ENCODE measurements at places on chromosomes 5 and 9.

DNA sequence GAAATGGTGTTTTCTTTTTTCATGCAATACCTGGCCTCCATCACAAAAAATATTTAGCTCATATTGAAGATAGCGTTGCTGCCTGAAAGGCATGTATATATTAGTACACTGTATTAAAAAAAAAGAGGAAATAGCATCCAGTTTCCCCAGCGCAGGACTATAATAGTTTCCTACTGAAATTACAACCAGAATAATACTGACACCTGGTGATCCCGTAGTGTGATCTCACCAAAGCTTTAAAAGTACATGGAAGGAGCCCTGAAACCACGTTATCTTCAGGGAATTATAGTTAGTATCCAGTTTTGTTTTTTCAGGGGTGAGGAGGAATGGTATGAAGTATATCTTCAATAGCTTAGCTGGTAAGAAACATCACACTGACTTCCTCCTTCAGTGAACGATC lies 264.9 kb downstream of the CD180 start:
- no peak for DNase-seq

DNA sequence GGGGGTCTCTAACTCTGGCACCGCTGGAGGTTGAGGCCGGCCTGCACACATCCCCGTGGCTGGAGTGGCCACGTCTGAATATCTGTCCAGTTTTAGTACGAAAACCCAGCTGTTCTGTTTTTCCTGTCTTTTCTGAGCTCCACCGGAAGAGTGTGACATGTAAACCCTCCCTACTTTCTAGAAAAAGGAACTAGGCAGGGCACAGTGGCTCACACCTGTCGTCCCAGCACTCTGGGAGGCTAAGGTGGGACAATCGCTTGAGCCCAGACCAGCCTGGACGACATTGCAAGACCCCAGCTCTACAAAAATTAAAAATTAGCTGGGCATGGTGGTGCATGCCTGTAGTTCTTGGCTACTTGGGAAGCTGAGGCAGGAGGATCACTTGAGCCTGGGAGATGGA lies 8.2 kb upstream of the PHYKPL start:
- DNase-seq, result no peak

DNA sequence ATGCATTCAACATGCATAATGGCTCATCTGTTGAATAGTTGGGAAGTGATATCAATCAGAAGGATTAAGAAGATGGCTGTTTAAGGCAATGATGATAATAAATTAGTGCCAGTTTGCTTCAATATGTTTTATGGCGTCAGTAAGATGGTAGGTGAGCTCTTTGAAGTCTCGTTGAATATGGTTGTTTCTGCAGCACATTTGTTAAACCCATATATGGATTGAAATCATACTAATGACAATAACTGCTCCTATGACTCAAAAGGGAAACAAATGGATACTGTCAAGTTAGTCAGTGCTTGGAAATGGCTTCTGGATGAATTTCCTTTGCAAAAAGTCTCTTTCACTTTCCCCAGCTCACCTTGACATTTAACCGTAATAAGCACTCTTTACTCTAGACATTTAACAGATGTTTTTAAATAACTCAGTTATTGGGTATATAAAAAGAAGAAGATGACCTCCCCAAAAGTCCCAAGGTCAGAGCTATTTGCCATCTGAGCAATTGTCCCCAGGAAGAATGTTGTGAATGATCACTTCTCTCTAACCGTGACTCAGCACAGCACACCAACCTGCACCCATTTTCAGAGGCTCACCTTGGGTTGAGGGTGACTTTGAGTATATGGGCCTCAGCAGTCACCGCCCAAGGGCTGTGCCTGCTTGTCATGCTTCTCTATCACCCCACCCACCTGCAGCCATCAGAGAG lies 133.4 kb downstream of the GRIA1 start:
- DNase-seq, result no peak

DNA sequence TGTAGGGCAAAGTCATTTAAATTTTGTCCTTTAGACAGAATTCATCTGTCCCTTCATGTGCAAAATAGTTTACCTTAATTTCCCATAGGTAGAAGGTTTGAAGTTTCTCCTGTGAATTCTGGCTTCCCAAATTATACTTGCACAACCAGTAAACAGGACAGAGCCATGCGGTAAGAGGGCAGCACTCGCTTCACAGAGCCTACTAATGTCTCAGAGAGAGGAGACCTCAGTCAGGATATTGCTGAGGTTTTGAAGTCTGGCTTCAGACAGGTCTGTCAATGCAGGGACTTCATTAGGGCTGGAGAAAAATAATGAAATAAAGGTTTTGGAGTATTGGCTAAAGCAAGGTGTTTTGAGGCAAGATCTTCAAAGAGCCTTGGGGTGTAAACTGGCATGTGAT lies 91.4 kb downstream of the ANXA1 start:
- DNase-seq, result no peak

- peak; percentile 3 for DNase-seq
Measured at GRCh38 chr9:33101104-33101951, 24.9 kb upstream of the SMU1 start.

GRCh38 chr5:172170251-172170701 lies 17.7 kb downstream of the STK10 start:
- DNase-seq, result no peak

- DNase-seq, result no peak
Measured at GRCh38 chr9:104842698-104843097, 78.8 kb downstream of the NIPSNAP3B start.

DNA sequence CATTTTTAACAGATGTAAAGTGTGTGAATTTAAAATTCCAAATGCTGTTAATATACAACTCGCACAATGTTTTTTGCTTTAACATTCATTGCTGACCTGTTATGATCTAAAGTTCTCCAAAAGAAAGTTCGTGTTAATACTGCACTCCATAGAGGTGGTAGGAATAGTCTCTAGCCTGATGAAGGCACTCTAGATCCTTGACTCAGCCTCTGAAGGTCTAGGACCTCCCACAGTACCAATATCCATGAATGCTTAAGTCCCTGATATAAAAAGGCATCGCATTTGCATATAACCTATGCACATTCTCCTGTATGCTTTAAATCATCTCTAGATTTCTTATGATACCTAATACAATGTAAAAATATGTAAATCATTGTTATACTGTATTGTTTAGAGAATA lies 213.6 kb downstream of the EFNA5 start:
- DNase-seq, result no peak

DNA sequence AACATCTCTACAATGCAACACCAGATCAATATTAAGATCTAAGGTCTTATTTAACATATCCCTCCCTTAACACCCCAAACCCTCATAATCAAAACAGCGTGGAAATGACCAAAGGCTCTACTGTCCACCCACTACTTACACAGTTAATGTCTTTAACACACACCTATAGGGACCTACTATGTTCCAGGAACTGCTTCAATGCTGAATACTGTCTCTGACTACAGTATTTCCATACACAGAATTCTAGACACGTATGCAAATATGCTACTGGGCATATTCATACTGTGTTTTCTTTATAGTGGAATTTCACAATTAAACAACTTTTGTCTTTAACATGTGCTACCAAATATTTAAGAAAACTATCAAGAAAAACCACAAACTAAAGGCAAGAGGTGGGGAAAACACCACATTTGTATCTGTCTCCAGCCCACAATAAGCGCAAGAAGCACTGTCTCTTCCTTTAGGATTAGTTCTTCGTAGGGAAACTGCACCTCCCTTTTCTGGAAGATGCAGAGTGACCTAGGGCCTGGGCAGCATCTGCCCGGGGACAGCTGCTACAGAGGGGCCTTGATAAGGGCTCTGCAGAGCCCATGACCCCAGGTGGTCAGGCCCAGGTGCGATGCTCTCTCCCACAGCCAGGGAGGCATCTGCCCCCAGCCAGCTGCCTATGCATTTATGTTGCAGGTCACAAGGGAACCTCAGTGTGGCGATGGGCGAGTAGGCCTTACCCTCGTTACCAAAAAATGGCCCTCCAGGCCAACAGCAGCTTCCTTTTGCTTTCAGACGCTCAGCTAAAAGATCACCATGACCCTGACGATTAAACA lies 55.2 kb downstream of the PSMB7 start:
- no peak for DNase-seq

- peak; percentile 20 for DNase-seq
Measured at GRCh38 chr5:119435436-119436132, 16.7 kb upstream of the HSD17B4 start.

GRCh38 chr9:107465467-107466451 lies 23.8 kb downstream of the KLF4 start:
- DNase-seq, result no peak

DNA sequence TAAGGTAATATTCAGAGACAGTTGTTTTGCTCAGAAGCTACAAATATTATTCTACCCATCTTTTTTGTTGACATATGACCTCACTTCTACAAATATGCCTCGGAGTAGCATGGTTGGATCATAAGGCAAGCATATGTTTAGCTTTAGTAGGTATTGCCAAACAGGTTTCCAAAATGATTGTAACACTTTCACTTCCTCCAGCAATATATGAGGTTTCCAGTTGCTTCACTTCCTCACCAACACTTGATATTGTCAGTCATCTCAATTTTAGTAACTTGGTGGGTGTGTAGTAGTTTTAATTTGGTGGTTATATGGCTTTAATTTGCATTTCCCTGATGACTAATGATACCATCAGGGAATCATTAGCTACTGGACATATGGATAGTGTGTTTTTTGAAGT lies 46.7 kb downstream of the TNFSF8 start:
- DNase-seq, result no peak

DNA sequence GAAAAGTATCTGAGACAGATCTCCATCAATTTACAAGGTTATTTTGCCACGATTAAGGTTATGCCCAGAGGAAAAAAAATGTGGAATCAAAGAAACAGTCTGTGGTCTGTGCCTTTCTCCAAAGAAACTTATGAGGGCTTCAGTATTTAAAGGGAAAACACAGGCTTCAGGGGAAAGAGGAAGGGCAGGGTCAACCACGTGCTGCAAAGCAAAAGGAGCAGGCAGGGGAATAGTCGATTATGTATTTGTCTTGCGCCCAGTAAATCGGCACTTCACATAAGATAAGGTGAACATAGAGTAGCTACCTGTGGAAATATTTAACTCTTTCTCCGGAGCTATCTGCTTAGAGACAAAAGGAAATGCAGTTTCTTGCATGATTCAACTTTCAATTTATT lies 343.7 kb downstream of the RAB3C start:
- DNase-seq, result no peak

DNA sequence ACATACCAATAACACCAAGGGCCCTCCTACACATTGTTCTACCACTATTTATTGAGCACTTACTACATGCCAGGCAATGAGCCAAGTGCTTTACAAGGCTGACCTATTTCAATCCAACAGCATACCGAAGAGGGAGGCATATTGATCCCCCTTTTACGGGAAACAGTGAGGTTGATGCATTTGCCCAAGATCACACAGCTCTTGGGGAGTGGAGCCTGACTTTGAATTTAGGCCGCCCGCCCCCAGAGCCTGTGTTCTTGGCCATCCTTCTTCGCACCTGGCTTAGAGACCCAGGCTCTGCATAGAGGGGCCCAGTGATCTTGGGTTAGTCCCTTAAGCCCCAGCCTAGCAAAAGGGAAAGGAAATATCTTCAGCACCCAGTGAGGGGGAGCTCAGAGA lies 158.1 kb upstream of the IER5L start:
- DNase-seq, result no peak

DNA sequence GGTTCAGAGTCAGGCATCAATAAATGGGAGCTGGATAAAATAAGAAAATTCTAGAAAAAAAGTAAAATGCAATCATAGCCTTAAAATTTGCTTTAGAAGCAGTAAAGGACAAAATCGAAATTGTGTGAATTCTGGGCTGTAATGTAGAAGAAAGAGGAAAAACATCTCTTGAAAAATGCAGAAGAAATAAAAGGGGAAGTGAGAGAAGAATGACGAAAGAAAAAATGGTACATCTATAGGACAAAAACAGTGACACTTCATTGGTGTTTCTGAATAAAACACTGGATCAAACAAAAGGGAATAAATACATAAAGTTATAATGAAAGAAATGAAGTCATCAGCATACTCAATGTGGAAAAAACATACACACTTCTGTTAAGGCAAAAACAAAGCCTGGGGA lies 642.3 kb downstream of the ACTL7B start:
- DNase-seq, result no peak

GRCh38 chr5:89351222-89351621 lies 468.2 kb upstream of the MEF2C start:
- DNase-seq, result no peak

DNA sequence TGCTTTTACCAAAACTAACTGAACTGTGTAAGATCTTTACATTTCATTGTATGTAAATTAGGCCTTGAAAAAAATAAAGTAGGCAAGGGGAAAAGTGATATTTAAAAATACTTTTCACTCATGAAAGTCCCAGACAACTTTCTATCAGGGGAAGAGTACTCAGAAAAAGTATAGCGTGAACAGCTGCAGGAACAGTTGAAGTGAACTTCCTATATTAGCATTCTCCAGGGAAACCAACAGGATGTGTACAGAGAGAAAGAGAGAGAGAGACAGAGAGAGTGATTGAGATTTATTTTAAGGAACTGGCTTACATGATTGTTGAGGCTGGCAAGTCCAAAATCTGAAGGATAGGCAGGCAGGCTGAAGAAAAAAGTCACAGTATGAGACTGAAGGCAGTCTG lies 42.0 kb downstream of the ERMP1 start:
- no peak for DNase-seq

DNA sequence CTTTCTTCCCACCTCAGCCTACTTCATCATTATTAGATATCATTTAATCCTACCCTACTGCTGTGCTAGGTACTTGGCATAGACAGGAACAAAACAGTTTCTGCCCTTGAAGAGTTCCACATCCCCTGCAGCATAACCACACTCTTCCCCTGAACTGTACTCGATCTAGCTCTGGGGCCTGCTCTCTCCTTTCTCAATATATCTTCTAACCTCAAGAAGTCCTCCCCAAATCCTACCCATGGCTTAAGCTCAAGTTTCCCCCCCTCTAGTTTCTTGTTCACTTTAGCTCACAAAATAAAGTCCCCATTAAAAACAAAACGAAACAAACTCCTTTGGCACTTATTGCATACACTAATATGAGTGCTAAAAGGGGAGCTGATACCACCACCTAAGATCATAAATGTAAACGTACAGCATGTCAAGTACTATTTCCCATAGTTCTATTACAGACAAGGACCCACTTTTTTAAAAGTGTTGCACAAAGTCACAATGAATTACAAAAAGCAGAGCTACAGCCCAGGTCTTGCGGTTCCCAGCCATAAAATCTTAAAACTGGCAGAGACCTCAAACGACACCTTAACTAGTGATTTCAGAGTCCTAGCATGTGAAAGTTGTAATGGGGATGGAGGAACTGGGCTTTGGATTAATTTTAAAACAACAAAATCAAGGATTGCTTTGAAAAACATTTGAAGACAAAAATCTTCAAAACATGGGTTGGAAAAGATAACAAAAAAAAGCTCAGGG lies 80.7 kb downstream of the PTPDC1 start:
- no peak for DNase-seq

GRCh38 chr5:144390133-144390532 lies 219.5 kb downstream of the KCTD16 start:
- DNase-seq, result peak; percentile 13

DNA sequence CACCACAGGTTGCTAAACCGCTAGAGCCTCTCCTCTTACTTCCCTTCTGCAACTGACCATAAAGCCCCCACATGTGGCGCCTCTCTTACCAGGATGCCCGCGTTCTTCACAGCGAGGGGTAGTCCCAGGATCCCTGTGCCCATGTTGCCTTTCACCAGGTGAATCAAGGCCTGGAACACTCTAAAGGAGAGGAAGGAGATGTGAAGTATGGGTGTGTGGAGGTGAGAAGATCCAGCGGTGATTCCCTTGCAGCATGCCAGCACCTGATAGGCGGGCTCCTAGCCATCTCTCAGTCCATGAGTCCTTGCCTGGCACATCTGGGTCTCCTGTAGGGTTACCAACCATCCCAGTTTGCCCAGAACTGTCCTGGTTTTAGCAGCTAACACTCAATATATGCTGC lies 3.3 kb downstream of the SLC36A2 start:
- no peak for DNase-seq
